Osteocyte (in vitro differentiated cells): ENCODE measurements at places on chromosomes 11 and 22. TPM values are rescaled to one million over a fixed set of nuclear protein-coding genes. Genes with fewer than 3 reads are reported as not detected.

GRCh38 chr11:102293873-102294601 is 23.2 kb upstream of the BIRC3 start:
- H3K4me3 ChIP-seq, result no peak overlapping the region
- peaks cover 18% of the 10 kb centered on the region for H3K4me1 ChIP-seq
- DNase-seq, result no peak
- no peaks in the 10 kb centered on the region for H3K36me3 ChIP-seq

GRCh38 chr11:122046846-122047245 is 69.2 kb downstream of the BLID start:
- no peak overlapping the region for H3K27ac ChIP-seq
- peaks cover 7% of the 10 kb centered on the region for H3K4me1 ChIP-seq
- peaks cover 4% of the 10 kb centered on the region for H3K36me3 ChIP-seq
- DNase-seq, result no peak
- no peaks in the 10 kb centered on the region for H3K27me3 ChIP-seq
- no peak overlapping the region for H3K4me3 ChIP-seq

DNA sequence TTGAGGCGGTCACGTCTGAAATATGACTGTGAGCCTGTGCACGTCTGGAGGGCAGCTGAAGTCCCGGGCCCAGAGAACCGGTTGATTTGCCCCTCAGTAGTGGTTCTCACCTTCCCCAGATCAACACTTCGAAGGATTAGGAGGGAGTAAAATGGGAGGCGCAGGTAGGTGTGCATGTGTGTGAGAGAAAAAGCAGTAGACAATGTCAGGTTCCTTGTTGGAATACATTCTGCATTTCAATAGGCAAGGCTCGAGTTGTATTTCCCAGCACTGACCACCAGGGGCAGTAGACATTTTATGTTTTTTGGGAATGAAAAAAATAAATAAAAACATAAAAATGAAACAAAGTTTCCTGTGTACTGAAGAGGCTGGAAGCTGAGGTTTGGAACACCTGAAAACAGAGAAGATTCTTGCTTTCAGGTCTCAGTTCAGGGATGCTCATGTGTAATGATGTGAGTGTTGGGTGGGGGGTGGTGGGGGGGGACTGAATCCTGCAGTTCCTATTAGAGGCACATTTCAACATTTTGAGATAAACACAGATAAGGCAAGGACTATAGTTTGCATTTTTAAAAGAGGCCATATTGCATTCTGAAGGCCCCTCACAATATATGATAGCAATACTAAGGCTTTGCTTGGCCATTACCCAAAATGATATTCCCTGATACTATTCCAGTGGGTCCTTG is 333.9 kb downstream of the CADM1 start:
- H3K36me3 ChIP-seq, result no peaks in the 10 kb centered on the region
- H3K4me3 ChIP-seq, result no peak overlapping the region
- no peaks in the 10 kb centered on the region for H3K4me1 ChIP-seq
- DNase-seq, result peak; percentile 80
- no peak overlapping the region for H3K27ac ChIP-seq
- peaks cover 17% of the 10 kb centered on the region for H3K27me3 ChIP-seq

- no peak overlapping the region for H3K4me3 ChIP-seq
- H3K4me1 ChIP-seq, result no peaks in the 10 kb centered on the region
- DNase-seq, result no peak
- H3K27ac ChIP-seq, result no peak overlapping the region
- H3K36me3 ChIP-seq, result no peaks in the 10 kb centered on the region
- H3K27me3 ChIP-seq, result no peaks in the 10 kb centered on the region
Observed at GRCh38 chr11:110415081-110415480, 14.7 kb upstream of the FDX1 start.

- no peak overlapping the region for H3K4me3 ChIP-seq
- H3K4me1 ChIP-seq, result peaks cover 3% of the 10 kb centered on the region
- peaks cover 2% of the 10 kb centered on the region for H3K36me3 ChIP-seq
- no peak overlapping the region for H3K27ac ChIP-seq
- no peak for DNase-seq
Observed at GRCh38 chr22:26998129-26998528, 340.7 kb downstream of the MIAT start.

DNA sequence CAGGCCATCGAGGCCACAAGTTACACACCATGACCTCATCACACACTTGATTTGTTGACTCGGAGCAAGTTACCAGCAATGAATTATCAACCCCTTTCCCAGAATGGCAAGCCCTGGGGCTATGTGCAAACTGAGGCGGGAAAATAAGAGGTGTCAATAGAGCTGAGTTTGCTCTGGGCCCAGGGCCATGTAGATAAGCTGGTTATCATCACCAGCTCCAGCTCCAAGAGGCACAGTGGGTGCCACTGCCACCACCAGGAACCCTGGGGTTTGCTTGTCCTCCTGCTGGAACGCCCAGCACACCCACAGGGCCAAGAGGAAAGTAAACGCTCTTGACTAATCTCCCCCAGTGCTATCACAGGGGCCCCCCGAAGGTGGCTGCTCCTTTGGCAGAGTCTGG is 13.0 kb upstream of the VPS37C start:
- H3K27ac ChIP-seq, result no peak overlapping the region
- H3K36me3 ChIP-seq, result no peaks in the 10 kb centered on the region

DNA sequence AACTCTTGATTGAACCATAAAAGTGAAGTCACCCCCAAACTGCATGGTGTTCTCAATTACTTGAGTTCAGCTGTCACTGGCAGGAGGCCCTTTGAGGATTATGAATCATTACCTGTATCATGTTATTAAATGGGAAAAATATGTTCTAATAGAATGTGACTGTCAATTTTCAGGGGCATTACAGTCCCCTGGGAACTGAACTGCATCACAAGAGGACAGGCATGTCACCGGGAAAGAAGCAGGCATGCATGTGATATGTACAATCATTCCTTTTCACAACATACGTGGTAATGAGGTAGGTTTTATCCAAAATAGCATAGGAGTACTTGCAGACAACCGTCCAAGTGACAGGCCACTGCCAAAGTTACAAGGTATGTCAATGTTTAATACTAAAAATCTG is 165.8 kb downstream of the MAML2 start:
- H3K27ac ChIP-seq, result no peak overlapping the region
- DNase-seq, result no peak
- no peaks in the 10 kb centered on the region for H3K27me3 ChIP-seq
- peaks cover 30% of the 10 kb centered on the region for H3K4me1 ChIP-seq

The ANKK1 gene
- total RNA-seq, result not detected in 2 replicates

The OR4D11 gene
- not detected in 2 replicates for total RNA-seq
